ENCODE measurements at places on chromosomes 12 and 14. TPM values are rescaled to one million over a fixed set of nuclear protein-coding genes. Genes with fewer than 3 reads are reported as not detected.

RASSF9 gene
- total RNA-seq: not detected

PCED1B gene
- total RNA-seq: 0.47 TPM

- DNase-seq: no peak
- H3K36me3 ChIP-seq: peaks cover 2% of the 10 kb centered on the region
- no peaks in the 10 kb centered on the region for H3K27me3 ChIP-seq
- no peaks in the 10 kb centered on the region for H3K4me1 ChIP-seq
- H3K27ac ChIP-seq: no peak overlapping the region
These were observed 88.5 kb downstream of the LGMN start for GRCh38 chr14:92659765-92660561.

DNA sequence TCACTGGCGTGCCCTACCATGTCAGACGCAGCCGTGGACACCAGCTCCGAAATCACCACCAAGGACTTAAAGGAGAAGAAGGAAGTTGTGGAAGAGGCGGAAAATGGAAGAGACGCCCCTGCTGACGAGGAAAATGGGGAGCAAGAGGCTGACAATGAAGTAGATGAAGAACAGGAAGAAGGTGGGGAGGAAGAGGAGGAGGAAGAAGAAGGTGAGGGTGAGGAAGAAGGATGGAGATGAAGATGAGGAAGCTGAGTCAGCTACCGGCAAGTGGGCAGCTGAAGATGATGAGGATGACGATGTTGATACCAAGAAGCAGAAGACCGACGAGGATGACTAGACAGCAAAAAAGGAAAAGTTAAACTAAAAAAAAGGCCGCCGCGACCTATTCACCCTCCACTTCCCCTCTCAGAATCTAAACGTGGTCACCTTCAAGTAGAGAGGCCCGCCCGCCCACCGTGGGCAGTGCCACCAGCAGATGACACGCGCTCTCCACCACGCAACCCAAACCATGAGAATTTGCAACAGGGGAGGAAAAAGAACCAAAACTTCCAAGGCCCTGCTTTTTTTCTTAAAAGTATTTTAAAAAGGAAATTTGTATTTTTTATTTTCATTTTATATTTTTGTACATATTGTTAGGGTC, 13.2 kb downstream of the TRIP11 start:
- no peaks in the 10 kb centered on the region for H3K27me3 ChIP-seq
- DNase-seq: no peak
- H3K4me1 ChIP-seq: peaks cover 4% of the 10 kb centered on the region
- peak overlapping the region; percentile 47 for H3K27ac ChIP-seq

DNA sequence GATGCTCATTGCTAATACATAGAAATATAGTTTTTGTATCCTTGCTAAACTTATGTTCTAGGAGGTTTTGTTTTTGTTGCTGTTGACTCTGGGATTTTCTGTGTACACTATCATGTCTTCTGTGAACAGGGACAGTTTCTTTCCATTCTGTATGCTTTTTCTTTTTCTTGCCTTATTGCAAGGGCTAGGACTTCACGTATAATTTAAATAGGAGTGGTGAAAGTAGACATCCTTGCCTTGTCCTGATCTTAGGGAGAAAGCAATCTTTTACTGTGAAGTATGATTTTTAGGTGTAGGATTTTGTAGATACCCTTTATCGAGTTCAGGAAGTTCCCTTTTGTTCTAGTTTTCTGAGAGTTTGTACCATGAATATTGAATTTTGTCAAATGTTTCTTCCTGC, 1.5 kb upstream of the EIF2B2 start:
- H3K27me3 ChIP-seq: peaks cover 2% of the 10 kb centered on the region
- DNase-seq: no peak
- H3K27ac ChIP-seq: no peak overlapping the region

GRCh38 chr14:29724991-29725390, 202.7 kb downstream of the PRKD1 start:
- peaks cover 25% of the 10 kb centered on the region for H3K4me1 ChIP-seq
- DNase-seq: no peak
- no peak overlapping the region for H3K4me3 ChIP-seq
- H3K36me3 ChIP-seq: no peaks in the 10 kb centered on the region

KRT77 gene
- total RNA-seq: not detected

- no peak for DNase-seq
- H3K27me3 ChIP-seq: peaks cover 16% of the 10 kb centered on the region
- no peaks in the 10 kb centered on the region for H3K36me3 ChIP-seq
- H3K4me3 ChIP-seq: no peak overlapping the region
- peaks cover 85% of the 10 kb centered on the region for H3K4me1 ChIP-seq
These were observed 26.5 kb downstream of the NUAK1 start for GRCh38 chr12:106112145-106112821.

DNA sequence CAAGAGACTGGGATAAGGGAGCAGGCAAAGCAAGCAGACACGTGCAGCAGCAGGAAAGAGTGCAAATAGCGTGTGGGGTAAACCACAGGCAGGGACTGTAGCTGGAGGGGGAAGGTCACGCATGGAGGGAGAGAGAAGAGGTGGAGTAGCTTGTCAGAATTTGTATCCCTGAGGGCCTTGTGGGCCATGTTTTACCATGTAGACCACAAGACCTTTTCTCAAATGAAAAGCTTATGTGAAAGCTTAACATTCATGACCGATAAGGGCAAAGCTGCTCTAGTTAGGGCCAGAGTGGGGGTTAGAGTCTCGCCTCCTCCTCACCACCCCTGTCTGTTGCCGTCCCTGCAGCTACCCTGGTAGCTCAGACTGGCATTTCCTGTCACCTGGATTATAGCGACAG, 152.9 kb upstream of the E2F7 start:
- DNase-seq: no peak
- H3K27me3 ChIP-seq: no peaks in the 10 kb centered on the region
- no peak overlapping the region for H3K4me3 ChIP-seq
- H3K27ac ChIP-seq: no peak overlapping the region
- no peaks in the 10 kb centered on the region for H3K36me3 ChIP-seq

FAM234B gene
- 16.0 TPM for total RNA-seq

GYS2 gene
- not detected for total RNA-seq

LMO3 gene
- total RNA-seq: 34.1 TPM

CMA1 gene
- not detected for total RNA-seq

ASB2 gene
- 3.5 TPM for total RNA-seq

DNA sequence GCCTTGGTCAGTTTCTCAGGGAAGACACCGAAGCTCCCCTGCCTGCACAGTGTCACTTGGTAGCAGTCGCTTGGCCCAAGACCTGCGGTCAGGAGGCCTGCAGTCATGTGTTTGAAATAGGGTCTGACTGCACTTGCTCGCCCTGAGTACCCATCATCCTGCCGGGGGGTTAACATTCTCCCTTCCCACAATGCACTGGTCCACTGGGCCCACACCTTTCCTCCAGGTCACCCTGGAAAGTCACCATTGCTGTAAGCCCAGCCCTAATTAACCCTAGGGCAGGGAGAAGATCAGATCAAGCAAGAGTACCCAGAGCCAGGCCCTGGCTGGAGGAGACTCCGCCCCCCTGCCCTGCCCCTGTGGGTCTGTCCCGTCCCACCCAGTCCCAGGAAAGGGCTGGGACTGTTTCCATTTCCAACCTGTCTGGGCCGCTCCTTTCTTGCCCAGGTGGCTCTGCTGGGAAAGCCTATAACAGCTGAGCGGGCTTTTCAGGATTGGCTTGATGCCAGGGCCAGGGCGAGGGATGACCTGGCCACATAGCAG, 87.1 kb downstream of the ZFP36L1 start:
- H3K27ac ChIP-seq: no peak overlapping the region
- H3K4me3 ChIP-seq: no peak overlapping the region
- no peaks in the 10 kb centered on the region for H3K36me3 ChIP-seq
- H3K27me3 ChIP-seq: no peaks in the 10 kb centered on the region
- H3K4me1 ChIP-seq: peaks cover 6% of the 10 kb centered on the region
- no peak for DNase-seq

DNA sequence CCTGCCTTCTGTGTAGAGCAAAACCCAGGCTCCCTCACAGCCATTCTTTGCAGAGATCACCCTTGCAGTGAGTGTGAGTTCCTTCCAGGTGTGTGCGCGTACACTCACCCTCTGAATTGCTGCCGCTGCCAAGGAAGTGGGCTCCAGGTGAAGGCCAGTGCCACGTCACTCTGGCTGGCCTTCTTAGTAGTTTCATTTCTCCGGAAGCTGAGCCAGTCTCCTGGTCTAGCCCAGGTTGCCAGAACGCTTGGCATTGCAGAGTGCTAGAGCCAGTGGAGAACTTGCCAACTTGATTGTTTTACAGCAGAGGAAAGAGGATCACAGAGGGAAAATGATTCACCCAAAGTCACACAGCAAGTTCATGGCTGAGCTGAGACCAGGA, 11.0 kb downstream of the CBLN3 start:
- no peak for DNase-seq
- no peak overlapping the region for H3K27ac ChIP-seq
- H3K4me1 ChIP-seq: no peaks in the 10 kb centered on the region
- H3K4me3 ChIP-seq: no peak overlapping the region
- peaks cover 9% of the 10 kb centered on the region for H3K27me3 ChIP-seq

SMIM41 gene
- total RNA-seq: not detected

GRCh38 chr14:24360281-24360680, 7.7 kb upstream of the NFATC4 start:
- H3K27me3 ChIP-seq: peaks cover 58% of the 10 kb centered on the region
- no peaks in the 10 kb centered on the region for H3K4me1 ChIP-seq
- no peak overlapping the region for H3K4me3 ChIP-seq
- H3K36me3 ChIP-seq: no peaks in the 10 kb centered on the region

ACSS3 gene
- total RNA-seq: 14.5 TPM

DNA sequence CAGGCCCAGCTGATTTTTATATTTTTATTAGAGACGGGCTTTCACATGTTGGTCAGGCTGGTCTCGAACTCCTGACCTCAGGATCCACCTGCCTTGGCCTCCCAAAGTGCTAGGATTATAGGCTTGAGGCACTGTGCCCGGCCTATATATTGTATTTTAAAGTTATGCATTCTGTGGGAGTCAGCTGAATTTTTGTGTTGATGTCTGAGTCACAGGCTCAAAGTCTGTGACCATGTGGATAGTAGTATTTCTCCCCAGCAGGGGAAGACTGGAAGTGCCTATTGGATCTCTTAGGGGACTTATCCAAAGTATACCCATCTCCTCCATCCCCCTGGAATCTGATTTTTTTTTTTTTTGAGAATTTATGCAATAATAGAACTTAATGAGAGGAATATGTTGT, 43.8 kb upstream of the ATF1 start:
- no peak for DNase-seq
- no peak overlapping the region for H3K27ac ChIP-seq
- no peaks in the 10 kb centered on the region for H3K4me1 ChIP-seq
- H3K4me3 ChIP-seq: no peak overlapping the region
- H3K27me3 ChIP-seq: no peaks in the 10 kb centered on the region

DNA sequence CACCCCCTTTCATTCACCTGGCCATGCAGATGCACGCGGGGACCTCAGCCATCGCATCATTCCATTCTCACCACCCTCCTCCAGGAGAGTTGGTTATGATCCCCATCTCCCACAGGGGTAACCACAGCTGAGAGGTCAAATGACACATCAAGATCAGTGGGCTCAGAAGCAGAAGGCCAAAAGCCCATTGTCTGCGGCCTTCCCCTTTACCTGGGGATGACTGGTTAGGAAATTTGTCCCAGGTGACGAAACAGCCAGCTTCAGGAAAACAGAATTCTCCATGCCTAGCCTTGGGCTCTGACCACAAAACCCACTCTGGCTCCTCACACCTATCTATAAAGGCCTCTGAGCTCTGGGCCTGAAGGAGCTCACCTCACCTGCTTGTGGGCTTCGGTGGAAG, 36.1 kb downstream of the ZFP36L1 start:
- no peak for DNase-seq
- H3K27ac ChIP-seq: no peak overlapping the region
- H3K27me3 ChIP-seq: no peaks in the 10 kb centered on the region
- no peaks in the 10 kb centered on the region for H3K36me3 ChIP-seq
- peaks cover 25% of the 10 kb centered on the region for H3K4me1 ChIP-seq
- H3K4me3 ChIP-seq: no peak overlapping the region

- no peaks in the 10 kb centered on the region for H3K4me1 ChIP-seq
- H3K27ac ChIP-seq: no peak overlapping the region
- DNase-seq: no peak
- no peaks in the 10 kb centered on the region for H3K27me3 ChIP-seq
- H3K36me3 ChIP-seq: peaks cover 4% of the 10 kb centered on the region
These were observed 7.5 kb downstream of the CAMKK2 start for GRCh38 chr12:121288986-121289385.

DNA sequence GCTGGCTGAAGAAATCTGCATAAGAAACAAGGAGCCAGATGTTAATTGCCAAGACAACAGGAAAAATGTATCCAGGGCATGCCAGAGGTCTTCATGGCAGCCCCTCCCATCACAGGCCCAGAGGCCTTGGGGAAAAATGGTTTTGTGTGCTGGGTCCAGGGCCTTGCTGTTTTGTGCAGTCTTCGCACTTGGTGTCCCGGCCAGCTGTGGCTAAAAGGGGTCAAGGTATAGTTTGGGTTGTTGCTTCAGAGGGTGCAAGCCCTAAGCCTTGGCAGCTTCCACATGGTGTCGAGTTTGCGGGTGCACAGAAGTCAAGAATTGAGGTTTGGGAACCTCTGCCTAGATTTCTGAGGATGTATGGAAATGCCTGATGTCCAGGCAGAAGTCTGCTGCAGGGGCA, 29.9 kb upstream of the CNTN1 start:
- no peak overlapping the region for H3K4me3 ChIP-seq
- no peak for DNase-seq
- no peak overlapping the region for H3K27ac ChIP-seq
- no peaks in the 10 kb centered on the region for H3K4me1 ChIP-seq
- no peaks in the 10 kb centered on the region for H3K36me3 ChIP-seq

DNA sequence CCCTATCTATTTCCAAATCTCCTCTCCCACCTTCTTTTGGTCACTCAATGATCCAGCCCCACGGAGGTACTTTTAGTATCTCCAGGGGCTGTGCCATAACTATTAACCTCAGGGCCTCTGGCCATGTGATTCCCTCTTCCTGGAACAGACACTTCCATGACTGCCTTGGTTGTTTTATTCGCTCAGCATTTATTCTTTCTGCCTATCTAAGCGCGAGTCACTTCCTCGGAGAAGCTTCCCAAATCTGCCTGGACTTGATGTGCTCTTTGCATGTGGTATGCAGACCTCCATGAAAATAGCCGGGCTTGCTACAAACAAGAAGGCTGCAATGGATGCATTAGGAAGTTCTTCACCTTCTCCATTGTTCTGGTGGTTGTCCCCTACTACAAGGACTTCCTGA, 939.0 kb upstream of the TMEM132C start:
- H3K27ac ChIP-seq: no peak overlapping the region
- no peak for DNase-seq
- H3K4me3 ChIP-seq: no peak overlapping the region
- H3K27me3 ChIP-seq: peaks cover 3% of the 10 kb centered on the region
- H3K36me3 ChIP-seq: no peaks in the 10 kb centered on the region
- H3K4me1 ChIP-seq: no peaks in the 10 kb centered on the region

All from neural crest cell (in vitro differentiated cells).